NCI-H226 (cell line): ENCODE measurements at places on chromosomes 16 and 17.

- DNase-seq, result no peak
Measured at GRCh38 chr17:15239491-15239890, 25.6 kb downstream of the PMP22 start.

GRCh38 chr16:74271872-74272271 lies 24.7 kb upstream of the PSMD7 start:
- no peak for DNase-seq

- no peak for DNase-seq
Measured at GRCh38 chr17:57207396-57207795, 48.9 kb upstream of the MSI2 start.

DNA sequence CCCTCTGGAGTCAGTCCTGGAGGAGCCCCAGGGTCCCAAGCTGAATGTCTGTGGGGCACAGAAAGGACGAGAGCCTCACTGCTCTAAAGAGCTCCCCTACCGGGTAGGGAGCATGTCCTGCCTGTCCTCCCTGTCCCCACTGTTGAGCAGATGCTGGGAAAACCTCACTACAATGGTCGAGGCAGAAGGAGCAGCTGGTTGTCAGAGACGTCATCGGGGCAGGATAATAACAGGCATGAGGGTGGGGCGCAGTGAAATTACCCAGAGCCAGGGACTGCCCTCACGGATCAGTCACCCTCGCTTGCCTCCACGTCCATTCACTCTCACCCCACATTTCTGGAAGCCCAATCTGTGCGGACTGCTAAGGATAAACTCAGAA lies 538 bp downstream of the TM4SF5 start:
- no peak for DNase-seq

GRCh38 chr17:81139428-81139827 lies 25.9 kb upstream of the PVALEF start:
- no peak for DNase-seq

DNA sequence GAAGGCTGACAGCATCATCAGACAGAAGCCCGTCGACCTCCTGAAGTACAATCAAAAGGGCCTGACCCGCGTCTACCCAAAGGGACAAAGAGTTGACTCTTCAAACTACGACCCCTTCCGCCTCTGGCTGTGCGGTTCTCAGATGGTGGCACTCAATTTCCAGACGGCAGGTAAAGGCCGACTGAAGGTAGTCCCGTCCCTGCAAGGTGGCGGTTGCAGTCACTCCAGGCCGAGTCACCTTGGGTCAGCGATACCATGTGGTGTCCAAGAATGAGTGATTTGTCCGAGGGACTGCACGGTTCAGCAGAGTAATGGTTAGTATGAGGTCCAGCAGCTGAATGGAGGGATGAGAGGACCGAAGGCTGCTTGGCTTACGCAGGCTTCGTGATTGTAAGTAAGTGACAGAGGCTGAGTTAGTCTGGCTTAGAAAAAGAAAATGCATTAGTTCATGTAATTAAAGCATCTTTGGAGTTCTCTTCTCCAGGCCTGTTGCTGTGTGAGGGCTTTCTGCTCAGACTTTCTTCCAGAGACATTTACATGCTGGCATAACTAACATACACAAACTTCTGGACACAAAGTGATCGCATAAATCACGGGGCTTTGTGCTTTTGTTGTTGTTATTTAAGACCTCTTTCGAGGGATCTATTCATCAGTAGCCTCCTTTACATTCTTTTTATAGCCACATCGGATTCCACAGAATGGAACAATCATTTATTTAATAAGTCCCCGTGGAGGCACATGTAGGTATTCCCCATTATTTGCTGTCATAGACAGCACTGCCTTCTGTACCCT lies 74.9 kb downstream of the SDR42E1 start:
- no peak for DNase-seq

DNA sequence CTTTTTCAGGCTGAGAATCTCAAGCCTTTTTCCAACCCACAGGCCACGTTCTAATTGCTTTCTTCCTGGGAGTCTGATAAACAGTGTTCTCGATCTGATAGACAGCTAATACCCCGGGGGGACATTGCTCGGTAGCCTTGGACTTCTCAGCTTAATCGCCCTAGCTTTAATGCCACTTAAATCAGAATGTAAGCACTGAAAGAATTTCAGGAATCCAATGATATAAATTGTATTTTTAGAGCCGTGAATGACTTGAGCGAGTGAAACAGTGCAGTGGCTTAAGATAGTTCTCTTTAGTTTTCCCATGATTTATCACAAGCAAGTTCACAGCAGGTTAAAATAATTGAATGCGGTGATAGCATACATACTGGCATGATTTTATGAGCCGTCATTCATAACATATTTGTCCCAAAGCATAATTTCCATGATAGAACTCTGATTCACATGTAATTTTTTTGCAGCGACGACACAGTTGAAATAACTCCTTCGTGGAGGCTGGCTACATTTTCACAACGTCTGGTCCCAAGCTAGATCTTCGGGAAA lies 116.1 kb upstream of the MYOCD start:
- no peak for DNase-seq

DNA sequence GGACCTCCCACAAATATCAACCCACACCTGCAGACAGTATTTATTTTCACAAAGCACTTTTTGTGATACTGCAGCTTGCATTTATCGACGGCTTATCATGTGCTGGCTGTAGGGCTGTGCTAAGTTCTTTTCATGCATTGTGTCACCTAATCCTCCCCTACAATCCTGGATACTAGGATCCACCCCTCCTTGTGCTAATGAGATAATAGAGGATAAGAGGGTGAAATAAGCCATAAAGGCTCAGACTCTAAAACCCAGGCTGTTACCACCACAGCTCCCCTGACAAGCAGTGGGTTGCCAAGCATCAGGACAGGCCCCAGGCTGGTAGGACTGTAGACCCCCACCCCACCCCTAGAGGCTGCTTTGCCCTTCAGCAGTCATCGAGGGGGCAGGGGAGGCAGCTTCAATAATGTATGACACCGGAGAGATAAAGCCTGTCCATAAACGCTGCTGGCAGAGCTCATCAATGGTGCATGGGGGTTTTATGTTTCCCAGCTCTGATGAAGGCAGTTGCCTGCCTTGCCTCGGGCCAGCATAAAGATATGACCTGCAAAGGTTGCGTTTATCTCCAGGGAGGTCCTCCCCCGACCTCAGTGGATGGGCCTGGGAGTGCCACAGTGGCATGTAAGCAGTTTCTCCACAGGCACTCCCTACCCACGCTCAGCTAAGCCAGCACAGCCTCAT lies 73.9 kb upstream of the C16orf82 start:
- no peak for DNase-seq

DNA sequence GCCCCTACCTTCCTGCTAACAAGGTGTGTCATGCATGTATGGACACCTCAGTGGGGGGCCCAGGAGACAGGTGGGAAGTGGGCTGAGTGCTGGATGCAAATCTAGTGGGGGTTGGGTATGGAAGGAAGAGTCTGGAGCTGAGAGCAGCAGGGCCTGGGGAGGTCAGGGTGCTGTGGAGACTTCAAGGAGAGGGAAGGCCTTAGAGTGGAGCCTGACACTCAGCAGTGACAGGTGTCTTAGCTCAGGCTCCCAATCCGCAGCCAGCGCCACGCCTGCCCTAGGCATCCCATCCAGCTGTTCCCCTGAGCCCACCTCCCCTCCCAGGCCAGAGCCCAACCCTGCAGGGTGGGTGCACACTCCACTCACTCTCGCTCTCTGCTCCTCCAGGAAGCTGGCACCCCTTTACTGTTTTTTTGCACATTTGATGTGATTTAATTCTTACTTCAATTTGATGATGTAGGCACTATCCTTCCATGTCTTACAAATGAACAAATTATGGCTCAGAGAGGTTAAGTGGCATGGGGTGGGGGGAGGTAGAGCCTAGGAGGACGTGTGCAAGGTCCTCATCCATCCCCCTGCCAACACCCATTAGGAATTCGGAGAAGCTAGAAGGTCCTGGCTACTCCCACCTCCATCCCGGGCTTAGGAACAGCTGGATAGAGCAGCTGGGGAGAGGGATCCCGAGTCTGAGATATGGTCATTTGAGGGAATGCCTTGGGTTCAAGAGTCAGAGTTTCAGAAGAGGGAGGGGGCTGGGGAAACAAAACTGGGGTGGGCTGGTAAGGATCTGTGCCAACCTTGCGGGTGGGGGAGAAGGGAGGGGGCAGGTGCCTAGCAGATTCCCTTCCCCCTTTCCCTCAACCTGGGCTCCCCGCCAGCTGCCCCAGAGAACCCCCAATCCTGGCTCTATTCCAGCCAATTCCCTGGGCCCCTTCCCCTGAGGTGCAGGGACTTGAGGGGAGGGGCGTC lies 2.1 kb downstream of the FAM171A2 start:
- DNase-seq, result no peak

DNA sequence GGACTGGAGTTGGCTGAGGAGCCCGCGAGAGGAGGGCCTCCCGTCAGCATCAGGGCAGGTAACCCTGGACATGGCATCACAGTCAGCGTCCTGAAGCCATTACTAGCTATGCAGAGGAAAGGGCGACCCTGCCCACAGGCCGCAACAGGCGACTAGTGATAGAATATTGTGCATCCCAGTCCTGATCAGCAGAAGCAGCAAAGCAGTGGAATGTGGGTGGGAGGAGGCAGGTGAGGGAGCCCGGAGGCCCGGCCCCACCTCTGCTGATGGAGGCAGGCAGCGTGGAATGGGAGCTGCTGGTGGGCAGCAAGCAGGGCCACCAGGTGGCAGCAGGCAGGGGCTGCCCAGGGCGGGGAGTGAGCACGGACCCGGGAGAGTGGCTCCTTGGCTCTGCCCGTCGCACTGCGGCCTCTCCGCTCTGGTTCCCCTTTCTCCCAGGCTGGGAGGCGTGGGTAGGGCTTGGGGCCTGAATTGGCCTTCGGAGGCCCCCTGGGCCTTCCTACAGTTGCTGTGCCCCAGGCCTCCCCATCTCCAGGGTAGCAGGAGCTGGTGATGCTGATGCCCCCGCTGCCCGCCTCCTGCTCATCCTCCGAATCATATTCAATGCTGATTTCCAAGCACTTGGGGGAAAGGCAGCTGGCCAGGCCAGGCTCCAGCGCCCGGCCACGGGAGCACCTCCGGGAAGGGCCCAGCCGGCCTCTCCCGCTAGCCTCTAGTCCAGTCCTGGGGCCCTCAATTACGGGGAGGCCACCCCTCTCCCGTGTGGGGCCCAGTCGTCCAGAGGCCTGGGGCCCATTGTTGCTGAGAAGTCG lies 20.2 kb downstream of the TSPOAP1 start:
- DNase-seq, result no peak

DNA sequence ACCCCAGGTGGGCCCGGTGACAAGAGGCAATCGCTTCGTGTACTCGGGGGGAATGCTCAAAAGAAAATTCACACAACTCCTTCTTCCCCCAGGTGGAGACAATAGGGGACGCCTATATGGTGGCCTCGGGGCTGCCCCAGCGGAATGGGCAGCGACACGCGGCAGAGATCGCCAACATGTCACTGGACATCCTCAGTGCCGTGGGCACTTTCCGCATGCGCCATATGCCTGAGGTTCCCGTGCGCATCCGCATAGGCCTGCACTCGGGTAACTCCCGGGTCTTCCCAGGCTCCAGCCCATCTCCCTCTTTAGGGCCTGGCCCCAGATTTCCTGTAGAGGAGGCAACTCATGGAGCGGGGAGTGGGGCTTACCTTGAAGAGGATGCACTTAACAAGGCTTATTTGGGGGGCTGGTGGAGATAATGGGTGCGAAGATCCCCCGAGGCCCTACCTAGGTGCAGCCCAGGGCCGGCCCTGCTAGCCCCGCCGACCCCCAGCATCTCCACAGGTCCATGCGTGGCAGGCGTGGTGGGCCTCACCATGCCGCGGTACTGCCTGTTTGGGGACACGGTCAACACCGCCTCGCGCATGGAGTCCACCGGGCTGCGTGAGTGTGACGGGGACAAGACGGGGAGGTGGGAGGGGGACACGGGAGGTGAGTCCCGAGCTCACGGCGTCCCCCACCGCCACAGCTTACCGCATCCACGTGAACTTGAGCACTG lies 13.0 kb downstream of the GUCY2D start:
- DNase-seq, result no peak

- no peak for DNase-seq
Measured at GRCh38 chr17:17888371-17888770, 51.6 kb upstream of the SREBF1 start.

DNA sequence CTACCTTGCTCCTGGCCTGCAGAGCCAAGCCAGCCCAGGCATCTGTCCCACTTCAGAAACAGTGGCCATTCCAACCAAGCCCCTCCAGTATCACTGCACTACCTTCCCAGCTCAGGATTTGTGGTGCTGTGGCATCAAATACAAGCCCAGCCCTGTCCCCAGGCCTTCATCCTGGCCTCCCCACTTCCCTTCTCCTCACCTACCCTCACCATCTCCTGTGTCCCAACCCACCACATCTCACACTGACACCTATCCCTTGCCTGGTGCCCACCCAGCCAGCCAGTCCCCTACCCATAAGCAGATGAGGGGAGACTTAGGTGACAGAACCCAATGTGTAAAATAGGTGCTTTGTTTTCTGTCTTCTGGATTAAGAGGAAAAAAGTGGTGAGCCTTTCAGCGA lies 66.0 kb upstream of the CDH5 start:
- no peak for DNase-seq

DNA sequence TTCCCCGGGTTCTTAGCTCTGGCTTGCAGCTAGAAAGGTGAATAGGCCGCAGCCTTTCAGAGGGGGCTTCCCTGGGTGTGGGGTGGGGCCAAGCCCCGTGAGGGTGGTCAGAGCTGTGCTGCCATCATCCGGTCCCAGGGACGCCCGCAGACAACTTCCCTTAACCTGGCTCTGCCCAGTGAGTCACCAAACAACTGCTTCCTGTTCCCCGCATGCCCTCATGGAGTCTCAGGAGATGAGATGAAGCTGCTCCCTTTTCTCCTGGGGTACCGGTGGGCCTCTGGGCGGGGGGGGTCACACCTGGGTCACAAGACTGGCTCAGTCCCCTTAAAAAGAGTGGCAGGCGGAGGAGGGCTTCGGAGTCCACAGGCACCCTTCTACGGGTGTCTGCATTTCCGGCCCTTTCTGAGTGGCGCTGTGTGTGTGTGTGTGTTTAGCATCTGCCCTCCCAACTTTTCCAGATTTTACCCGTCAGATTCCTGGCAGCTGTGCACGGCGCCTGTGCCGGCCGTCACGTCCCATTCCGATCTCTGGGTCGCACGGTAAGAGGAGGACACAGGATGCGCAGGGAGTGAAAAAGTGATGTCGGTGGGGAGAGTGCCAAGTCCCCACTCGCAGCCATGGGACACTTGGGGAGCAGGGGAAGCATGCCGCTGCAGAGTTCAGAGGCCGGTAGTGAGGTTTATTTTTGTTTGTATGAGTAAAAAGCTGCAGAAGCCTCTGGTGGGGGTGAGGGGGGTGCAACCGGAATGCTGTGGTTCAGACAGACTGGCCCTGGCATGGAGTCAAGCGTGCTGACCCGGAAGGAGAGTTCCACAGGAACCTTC lies 16.8 kb downstream of the HIC1 start:
- no peak for DNase-seq
